ENCODE measurements at places on chromosomes 3 and 15.

DNA sequence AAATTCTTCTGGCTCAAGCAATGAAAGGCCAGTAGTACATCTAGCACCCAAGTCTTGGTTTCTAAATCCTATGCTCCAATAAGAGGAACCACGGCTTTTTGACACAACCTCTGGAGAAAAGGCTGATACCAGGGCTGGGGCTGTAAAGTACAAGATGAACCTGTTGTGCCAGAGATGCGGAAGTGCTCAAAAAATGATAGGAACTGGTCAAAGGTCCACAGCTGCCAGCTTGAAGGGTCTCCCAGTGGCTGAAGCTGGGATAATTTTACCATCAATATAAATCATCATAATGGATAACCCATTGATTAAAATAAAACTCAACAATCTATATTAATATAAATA is 558 bp upstream of the NCEH1 start:
- no peak for DNase-seq

- DNase-seq, result no peak
Measured at GRCh38 chr3:183664913-183665381, 29.5 kb downstream of the KLHL24 start.

GRCh38 chr3:65716071-65716751 is 322.5 kb downstream of the MAGI1 start:
- no peak for DNase-seq

DNA sequence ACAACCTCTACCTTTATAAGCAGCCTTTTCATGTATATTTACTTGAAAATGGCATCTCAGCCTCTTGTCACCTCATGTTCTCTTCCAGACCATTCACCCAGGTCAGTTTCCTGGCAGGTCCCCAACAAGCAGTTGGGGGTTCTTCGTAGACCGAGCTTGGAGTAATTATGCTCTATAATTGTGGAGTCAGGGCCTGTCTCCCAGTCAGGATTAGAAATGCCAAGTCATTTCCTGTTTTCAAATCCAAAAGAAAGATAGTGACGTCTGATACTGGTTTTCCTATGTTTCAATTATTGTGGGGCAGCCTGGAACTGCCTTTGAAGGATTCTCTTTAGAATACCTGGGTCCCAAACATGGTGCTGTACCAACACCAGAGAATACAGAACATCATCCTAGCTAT is 430.6 kb downstream of the MECOM start:
- DNase-seq, result no peak

GRCh38 chr3:196585044-196585757 is 16.7 kb downstream of the FBXO45 start:
- no peak for DNase-seq

GRCh38 chr3:23805633-23806533 is at the start of gene UBE2E1:
Gene UBE2E1, plus strand, starts transcription at chr3:23805955. Its CDS starts 1,315 bp downstream, at chr3:23807270.
- peak; percentile 52 for DNase-seq

GRCh38 chr3:4756057-4756775 is 223.0 kb upstream of the BHLHE40 start:
- DNase-seq, result no peak

DNA sequence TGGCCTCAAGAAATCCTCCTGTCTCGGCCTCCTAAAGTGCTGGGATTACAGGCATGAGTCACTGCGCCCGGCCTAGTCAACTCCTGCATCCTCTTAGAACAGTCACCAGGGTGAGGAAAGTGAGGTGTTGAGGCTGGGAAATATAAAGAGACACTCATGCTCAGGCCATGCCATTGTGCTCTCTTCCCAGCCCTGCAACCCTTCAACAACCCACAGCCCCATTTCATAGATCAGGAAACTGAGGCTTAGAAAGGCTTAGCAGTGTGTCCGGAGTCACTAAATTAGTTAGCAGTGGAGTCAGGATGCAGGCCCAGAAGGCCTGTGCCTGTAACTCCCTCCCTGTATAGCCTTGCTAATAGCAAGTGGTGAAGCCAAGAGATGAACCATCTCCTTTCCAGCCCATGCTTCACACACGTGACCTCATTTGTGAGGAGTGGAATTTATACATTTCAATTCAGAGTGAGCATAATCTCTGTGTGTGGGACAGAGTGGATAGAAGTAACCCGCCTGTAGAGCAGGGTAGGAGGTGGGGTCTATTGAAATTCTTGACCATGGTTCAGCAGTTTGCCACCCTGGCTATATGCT is 51.7 kb upstream of the USP3 start:
- DNase-seq, result no peak

DNA sequence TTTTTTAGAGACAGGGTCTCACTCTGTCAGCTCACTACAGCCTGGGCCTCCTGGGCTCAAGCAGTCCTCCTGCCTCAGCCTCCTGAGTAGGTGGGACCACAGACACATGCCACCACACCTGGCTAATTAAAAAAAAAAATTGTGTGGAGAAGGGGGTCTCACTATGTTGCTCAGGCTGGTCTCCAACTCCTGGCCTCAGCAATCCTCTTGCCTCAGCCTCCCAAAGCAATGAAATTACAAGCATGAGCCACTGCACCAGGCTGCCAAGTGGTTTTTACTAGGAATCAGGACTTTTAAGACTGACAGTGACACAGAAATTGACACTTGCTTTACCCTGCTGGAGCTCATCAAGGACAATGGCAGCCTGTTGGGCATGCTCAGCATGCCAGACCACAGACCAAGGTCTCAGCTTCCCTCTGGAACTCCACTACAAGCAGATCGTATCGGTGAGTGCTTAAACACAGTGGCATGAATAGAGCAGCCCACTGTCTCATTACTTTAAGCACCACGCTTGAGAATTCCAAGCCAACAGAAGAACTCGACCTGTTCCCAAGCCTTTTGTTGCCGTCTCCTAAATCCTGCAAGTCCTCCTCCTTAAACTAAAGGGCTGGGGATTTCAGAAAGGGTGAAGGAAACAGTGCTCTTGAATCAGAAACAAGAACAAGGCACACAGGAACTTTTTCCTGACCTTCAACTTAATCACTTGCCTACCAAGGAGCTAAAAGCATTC is 41.4 kb downstream of the EOMES start:
- no peak for DNase-seq

- DNase-seq, result no peak
Measured at GRCh38 chr15:25556136-25556535, 117.3 kb upstream of the UBE3A start.

DNA sequence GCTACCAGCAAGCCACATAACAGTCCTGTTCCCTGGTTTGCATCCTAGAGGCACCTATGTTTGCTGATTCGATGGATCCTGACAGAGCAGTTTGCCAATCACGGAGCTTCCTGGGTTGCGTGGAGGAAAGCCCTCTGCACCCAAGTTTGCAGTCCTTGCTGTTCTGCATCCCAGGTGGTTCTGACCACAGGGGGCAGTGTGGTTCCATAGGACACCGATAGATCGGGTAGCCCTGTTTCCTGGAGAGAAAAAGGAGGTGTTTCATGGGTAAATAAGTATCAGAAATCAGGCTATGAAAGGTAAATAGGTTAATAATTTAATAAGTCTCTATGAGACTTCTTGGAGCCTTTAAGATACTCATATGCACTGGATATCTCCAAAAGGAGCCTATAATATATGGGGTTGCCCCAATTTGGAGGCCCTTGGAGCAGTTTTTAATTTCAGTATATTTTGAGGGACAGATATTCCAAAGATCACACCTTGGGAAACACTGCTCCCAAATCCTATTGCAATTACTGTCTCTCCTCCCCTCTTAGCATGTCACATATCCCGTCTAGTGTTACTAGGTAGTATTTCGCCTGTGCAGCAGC is 194.6 kb upstream of the TPM1 start:
- DNase-seq, result no peak

DNA sequence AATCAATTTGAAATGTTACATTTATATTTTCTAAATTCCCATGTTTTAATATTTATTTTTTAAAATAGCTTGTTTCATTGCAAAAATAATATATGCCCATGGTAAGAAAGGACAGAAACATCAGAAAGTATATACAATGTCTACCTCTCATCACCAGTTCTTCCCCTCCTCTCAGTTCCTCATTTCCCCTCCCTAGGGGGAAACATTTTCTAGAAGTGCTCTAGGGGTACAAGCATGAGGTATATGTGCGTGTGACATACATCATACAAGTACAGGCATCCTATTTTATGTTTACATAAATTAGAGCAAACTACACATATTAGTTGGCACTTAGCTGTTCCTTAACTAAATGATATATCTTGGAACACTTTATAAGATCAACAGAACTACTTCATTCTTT is 189.3 kb upstream of the VEPH1 start:
- no peak for DNase-seq

GRCh38 chr3:27114684-27115083 is 254.5 kb downstream of the NEK10 start:
- no peak for DNase-seq

- DNase-seq, result no peak
Measured at GRCh38 chr3:65919826-65920225, 118.9 kb downstream of the MAGI1 start.

DNA sequence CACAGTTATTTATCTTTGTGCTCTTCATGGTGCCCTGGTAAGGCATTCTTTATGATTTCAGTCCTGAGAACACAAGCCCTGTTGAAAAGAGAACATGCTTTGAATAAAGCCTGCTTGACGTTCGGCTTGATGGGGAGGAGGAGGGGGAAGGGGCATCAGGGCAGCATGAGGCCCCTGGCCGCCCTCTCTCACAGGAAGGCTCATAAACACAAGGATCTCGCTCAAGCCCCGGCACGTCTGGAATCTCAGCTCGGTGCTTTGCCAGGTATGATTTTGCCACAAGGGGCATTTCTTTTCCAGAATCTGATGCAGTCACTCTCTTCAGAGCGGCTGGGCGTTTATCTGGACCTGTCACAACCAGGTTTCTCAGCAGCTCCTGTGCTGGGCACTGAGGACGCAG is 129.4 kb downstream of the DNAJB8 start:
- DNase-seq, result no peak

- no peak for DNase-seq
Measured at GRCh38 chr3:17535274-17535673, 207.2 kb downstream of the TBC1D5 start.

DNA sequence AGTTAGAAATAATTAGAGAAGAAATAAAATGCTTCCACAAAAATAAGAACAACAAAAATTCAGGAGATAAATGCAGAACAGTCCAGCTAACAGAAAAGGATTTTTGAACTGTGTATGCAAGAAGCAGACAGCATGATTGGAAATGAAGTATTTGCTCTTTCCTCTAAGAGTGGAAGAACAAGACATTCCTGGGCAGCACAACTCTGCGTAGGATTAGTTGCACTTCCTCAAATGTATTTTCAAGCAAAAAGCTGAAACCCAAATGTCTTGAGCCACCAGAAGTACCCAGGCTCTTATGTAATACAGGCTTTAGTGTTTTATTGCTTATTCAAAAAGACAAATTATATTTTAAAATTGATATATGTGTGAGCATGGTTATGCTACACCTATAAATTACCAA is 127.2 kb downstream of the ZBTB20 start:
- DNase-seq, result no peak

GRCh38 chr15:26103002-26103404 is 239.9 kb upstream of the ATP10A start:
- DNase-seq, result no peak

DNA sequence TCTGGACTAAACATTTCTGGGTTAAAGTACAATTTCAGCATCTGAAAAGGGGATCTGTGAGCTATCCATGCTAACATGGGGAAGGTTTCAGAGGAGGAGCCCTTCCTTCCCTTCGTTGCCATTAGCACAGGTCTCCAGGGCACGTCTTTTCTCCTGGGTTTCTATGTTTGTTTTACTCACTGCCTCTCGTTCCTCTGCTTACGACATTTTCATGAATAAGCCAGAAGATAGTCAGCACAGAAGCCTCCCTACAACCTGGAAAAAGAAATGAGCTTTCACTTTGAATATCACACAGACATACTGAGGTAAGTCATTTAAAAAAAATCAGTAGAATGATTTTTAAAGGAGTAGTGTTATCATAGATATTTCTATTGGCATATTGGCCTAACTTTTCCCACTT is 117.2 kb upstream of the KCNMB2 start:
- no peak for DNase-seq

DNA sequence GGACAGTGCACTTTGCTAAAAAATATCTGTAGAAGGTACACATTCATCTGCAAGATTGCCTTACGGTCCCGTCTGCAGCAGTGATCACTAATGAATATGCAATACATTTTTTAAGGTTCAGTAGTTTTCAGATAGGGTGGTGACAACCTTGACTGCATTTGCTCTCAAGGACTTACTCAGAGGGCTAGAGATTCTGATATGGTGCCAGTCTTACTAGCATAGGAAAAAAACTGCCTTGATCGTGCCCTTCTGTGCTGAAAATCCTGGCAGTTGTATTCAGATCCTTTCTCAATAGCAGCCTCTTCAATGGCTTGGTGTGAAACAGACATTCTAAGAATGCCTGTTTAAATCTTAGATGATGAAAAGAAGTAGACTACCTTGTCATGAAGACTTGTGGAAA is 411.9 kb upstream of the CCDC54 start:
- no peak for DNase-seq

DNA sequence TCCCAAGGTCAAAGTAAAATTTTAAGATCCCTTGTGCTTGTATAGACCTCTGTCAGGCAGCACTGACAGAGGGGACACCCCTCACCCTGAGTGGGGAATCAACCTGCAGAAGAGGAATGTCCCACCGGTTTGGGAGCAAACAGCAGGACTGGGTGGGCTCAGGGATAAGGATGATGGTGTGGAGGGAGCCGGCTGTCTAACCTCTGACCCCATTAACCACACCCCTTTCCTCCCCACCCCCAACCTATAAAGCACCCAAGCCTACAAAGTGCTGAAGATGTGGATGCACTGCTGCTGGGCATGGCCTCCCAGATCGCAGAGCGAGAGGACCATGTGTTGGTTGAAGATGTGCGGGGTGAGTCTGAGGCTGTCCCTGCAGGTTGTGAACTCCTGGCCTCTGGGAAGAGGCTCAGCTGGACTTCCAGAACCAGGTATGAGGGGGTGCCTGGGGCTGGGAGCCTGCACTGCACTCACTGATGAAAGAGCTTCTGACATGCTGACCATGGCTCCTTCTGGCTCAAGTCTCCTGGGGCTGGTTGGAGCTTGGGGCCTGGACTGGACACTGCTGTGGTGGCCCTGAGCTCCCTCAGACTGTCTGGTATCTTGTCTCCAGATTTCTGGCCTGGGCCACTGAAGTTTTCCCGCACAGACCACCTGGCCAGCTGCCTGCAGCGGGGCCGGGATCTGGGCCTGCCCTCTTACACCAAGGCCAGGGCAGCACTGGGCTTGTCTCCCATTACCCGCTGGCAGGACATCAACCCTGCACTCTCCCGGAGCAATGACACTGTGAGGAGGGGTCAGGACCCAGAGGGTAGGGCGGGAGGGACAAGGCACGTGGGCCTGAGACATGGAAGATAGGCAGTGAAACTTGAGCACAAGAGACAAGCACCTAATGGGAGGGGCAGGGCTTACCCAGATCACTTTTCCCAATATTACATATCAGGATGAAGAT is 9.3 kb downstream of the DUOX1 start:
- no peak for DNase-seq

Measured in stimulated activated CD8-positive, alpha-beta memory T cell treated with anti-CD3 and anti-CD28 coated beads, Interleukin-2, amount 100 ng/mL, for 1 hour (primary cell).